ENCODE measurements at places on chromosomes 16 and 17.

GRCh38 chr16:4594433-4595410, 20.0 kb downstream of the UBALD1 start:
- no peak for DNase-seq

DNA sequence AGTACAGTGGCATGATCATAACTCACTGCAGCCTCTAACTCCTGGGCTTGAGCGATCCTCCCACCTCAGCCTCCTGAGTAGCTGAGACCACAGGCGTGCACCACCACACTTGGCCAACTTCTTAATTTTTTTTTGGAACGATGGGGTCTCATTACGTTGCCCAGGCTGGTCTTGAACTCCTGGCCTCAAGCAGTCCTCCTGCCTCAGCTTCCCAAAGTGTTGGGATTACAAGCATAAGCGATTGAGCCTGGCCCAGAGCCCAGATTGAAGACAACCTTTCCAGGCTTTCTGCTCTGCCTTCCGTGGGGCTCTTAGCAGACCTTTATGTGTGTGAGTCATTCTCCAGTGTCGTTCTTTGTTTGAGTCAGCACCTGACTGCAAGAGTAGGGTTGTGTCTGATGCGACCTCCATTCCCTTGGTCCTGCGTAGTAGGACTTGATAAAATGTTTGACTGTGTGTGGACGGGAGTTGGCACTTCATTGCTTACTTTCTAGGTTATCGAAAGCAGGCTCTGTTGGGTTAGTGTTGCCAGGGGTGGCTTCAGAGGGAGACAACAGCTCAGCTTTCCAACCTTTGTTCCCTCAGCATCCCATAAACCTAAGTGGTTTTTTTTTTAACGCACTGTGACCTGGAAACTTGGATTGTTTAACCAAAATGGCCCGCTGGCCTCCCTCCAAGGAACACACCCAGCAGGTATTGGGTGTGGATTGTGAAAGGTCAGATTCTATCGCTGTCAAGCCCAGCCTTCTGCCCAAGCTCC, 26.4 kb downstream of the EEF2K start:
- no peak for DNase-seq

DNA sequence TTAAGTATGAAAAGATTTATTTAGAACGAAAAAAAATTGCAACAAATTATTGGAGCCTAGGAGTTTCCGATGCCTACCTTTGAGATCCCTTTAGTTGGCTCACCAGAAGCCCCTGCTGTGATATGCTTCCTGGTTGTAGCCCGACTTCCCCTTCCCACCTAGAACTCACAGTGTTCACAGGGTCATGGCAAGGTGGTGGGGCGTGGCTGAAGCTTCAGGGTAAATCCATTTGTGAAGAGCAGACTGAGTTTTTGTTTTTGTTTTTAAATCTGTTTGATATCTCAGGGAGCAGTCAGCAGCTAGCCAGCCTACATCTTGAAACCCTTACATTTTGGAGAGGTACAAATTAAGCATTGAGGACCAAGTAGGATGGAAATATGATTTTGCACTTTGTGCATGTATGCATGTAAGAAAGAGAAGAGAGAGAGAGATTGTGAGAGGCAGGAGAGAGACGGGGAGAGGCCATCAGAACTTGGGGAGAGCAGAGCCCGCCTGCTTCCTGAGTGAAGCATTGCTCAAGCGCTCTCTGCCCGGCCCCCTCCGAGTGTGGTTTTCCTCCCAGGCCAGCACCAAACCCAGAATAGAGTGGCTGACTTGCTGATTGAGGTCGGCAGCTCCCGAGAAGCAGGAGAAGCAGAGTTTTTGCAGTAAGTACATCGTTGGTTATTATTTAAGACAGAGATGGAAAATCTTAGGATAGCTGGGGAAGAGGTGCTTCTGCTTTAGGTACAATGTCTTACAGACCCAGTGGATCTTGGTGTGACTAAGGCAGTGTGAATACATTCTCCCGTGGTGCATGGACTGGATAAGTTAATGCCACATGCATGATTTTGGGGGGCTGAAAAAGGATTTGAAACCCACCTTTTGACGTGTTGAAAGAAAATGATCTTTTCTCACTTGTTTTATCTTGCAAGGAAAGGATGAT, 64.2 kb downstream of the SPECC1 start:
- DNase-seq: peak; percentile 88

DNA sequence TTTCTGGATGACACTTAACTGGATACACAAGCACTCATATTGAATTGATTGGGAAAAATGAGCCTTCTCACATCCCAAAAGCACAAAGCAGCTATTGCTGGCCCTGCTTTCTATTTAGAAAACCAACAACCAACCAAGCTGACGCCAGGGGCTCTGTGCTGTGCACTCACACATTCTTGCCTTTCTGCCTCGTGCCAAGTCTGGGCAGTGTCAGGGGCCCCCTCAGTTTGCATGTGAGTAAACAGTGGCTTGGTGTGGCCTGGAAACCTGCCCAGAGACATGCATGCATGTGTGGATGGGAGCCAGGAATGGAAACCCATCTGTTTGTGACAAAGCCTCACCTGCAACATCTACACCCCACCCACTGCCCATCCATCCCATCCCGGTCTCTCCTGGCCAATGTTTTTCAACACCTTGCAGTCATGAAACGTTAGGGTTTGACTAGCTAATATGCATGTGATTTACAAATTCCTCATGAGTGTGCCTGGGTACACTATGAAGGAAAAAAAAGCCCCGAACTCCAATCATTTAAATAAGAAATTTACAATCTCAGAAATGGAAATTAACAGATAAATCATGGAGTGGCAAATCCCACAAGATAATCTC, 20.4 kb downstream of the MIEF2 start:
- no peak for DNase-seq

GRCh38 chr16:23160082-23160481, 10.8 kb upstream of the USP31 start:
- no peak for DNase-seq

- no peak for DNase-seq
These were observed 188.2 kb upstream of the CIBAR2 start for GRCh38 chr16:85300406-85300968.

GRCh38 chr17:47994724-47995123, 23.8 kb downstream of the CDK5RAP3 start:
- DNase-seq: no peak

GRCh38 chr17:75128694-75129505, 2.6 kb downstream of the NT5C start:
- no peak for DNase-seq

DNA sequence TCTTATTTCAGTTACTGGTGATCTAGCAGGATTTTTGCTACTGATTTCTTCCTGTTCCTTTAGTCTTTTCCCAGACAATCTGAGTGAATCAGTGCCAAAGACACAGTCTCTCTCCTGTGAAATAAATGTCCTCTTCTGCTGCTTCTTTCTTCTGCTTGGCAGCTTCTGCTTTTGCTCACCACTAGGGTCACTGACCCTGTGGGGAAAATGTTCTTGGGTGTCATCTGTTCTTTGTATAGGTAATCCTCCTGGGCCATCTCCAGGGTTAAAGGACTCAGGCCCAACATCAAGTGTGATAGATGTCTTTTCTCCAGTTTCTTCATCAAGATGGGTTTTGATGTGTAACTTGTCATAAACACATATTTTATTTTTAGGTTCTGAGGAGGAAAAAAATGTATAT, 5.2 kb downstream of the PALB2 start:
- no peak for DNase-seq

DNA sequence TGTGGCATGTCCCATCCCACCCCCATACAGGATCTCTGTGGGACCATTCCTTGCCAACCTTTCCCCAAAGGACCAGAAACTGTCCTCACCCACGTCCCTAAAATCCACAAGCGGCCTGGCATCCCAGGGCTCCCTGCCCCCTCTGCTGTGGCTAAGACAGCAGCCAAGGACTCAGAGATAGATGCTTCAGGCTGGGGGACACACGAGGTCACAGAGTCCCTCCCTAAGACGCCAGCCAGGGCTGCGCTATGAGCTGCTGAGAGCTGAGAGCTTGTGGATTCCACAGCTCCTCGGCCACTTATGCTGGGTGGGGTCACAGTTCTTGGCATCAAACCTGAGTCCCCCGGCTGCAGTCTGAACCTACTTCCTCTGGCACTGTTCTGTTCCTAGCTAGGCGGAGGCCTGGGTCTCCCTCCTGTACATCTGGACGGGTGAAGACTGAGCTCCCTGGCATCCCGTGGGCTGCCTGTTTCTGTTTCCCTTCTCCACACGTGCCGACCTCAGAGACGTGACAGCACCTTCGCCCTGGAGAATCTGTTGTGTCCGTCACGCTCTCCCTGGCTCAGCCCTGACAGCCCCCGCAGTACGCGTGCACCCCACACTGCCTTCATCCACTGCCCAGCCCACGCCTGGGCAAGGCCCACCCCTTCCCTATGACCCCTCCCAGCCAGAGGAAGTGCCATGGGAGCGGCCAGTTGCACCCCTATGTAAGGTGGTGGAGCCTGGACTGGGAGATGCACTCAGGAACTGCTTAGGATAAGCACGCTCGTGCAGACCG, 61.2 kb downstream of the ENGASE start:
- no peak for DNase-seq

GRCh38 chr17:48627118-48627597, 1.0 kb upstream of the HOXB9 start:
- DNase-seq: no peak

GRCh38 chr17:3896108-3896967, 3.5 kb upstream of the CAMKK1 start:
- no peak for DNase-seq

DNA sequence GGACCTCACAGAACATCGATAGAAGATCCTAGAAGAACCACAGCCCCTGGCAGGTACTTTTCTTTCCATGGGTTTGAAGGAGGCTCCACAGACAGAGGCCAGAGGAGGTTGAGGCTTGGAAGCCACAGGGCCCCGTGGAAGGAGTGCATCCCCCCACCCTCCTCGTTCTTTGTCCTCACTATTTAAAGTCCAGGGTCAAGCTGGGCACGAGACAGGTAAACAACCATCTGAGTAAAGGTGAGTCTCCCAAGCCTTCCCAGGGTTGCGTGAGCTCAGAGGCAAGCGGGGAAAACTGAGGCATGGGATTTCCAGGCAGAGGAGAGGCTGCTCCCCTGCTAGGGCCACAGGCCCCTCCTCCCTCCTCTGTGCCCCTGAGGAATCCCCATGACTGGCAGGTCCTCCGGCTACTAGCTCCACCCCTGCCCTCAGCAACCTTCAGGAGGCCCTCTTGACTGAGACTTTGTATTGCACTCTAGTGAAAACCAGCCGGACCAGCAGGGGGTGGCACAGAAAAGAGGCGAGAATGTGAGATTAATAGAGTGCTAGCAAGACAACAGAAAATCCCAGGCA, 927 bp upstream of the SULT1A2 start:
- DNase-seq: no peak

DNA sequence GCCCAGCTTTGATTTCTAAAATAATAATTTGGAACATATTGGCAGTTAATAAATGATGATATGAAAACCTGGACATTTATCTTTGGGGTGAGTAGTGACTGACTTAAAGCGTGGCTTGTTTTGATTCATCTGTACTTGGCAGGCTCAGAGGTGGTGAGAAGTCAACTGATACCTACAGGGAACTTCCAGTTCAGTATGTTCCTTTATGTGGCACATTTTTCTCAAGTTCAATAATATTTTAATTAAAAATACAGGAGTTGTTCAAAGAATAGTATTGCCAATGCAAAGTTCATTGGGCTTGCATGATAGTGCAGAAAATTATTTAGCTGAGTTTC, 34.3 kb downstream of the SLC47A1 start:
- DNase-seq: no peak

- DNase-seq: no peak
These were observed 4.0 kb downstream of the BPTF start for GRCh38 chr17:67829331-67829730.

DNA sequence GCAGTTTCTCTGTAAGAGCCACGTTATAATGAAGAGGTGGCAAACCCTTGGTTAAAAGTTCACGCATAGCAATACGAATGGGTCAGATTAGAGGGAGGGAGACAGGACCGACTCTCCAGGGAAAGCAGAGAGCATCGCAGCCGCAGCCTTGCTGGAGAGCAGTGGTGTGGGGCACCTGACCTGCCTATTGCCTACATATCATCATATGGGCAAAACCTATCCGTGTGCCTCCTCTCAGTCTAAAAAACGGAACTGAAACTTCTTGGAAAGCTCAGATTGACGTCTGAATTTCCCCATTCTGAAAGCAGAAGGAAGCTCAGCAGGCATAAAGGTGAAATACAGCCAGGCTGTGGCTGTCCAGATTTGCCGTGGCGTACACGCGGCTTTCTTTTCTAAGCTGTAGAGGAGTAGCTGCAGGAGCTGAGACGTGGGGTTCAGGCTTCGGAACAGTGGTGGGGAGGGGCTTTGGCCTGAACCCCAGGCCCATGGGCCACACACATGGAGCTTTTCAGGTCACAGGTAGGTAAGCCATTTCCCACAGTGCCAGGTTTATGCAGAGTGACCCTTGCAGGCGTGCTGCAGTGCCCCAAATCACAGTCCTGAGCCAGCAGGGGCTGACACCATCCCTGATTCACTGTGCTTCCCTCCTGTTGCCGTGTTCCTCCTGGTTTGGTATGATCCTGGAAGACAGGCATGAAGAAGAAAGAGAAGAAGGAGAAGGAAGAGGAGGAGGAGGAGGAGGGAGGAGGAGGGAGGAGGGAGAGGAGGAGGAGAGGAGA, 41.6 kb upstream of the TNRC6C start:
- peak; percentile 10 for DNase-seq

DNA sequence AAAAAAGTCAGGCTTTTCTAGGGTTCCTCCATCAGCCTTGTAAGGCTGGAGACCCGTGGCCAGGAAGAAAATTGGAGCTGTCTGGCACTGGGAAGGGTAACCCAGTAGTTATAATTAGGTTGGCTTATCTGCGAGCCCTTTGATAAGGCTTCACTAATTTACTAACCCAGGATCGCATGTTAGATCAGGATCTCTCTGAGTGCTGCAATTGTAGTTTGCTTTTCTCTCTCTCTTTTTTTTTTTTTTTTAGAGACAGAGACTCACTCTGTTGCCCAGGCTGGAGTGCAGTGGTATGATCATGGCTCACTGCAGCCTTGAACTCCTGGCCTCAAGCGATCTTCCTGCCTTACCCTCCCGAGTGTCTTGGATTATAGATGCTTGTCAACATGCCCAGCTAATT, 17.0 kb downstream of the ABCC1 start:
- no peak for DNase-seq

DNA sequence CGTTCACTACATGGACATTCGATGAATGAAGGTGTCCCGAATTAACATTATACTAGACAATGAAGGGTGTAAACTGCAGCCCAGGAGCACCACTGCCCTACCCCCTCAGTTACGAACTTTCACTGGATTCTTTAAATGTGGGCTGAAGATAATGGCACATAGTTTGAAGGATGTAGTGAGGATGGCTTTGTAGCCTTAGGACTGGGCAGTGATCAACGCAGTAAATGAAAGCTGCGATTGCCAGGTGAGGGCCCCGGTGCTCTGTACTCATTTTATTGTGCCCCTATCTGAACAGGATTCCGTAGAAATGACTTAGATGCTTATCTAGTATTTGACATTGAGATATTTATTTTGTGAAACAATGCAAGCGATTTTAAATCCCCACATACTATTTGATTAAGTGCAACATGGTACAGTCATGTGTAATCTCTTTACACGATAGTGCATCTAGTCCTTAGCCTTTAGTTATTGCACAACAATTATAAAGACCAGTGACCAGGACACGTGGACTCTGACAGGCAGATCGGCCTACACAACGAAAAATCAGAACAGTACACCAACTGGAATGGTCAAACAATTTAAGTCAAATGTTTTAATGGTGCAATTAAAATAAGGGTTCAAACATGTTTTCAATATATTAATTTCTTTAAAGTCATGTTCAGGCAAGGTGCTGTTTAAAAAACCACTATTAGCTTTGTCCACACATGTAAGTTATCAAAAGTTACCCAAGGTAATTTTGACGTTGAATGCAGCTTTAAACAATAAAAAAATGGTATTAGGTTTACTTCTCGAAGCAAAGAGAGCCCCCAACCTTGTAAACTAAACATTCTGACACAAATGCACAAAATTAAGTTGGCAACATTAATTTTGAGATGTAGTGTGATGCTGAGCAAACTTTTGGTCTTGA, 17.4 kb upstream of the ERN1 start:
- DNase-seq: no peak

Measured in bone marrow (tissue), 2 donors.